ENCODE measurements at places on chromosomes 1 and 21.

- peak; percentile 87 for DNase-seq
These were observed 526 bp downstream of the TPR start for GRCh38 chr1:186374303-186375151.

- DNase-seq: no peak
These were observed 152.3 kb upstream of the SPAG17 start for GRCh38 chr1:118337346-118337745.

DNA sequence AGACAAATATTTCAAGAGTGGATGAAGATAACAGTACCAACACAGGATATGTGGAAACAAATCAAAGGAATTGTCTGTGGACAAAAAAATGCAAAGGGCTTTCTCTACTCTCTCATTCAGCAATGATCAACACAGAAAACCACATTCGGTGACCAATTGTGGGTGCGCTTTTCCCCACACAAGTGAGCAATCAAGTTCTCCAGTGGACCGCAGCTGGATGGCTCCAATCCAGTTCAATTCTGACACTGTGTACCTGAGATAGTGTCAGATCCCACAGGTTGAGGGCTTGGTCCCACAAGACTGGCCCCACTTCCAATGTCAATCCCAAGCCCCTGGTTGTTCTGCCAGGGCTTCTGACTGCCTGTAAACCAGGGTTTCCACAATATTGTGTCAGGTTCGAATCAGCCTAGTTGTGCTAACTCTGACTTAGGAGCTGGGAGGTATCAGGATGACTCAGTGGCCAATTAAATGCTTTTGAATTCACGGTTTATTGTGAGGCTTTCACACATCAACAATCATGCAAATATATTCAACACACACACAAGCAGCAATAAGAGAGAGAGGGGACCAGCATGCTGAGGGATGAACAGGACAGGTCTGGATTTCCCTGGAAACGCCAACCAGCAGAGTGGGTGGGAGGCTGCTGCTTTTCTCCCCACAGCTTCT, 87.0 kb upstream of the BTG3 start:
- no peak for DNase-seq

GRCh38 chr1:230330157-230330556, 96.0 kb downstream of the PGBD5 start:
- no peak for DNase-seq

DNA sequence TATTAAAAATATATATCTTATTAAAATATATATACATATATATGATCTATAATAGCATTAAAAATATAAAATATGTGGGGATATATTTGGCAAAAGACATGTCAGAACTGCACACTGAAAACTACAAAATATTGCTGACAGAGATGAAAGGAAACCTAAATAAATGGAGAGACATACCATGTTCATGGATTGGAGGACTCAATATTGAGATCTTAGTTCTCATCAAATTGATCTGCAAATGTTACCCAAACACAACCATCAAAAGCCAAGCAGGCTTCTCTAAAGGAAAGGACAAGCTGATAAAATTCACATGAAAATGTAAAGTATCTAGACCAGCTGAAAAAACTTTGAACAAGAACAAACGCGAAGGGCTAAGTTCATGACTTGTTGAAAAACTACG, 7.2 kb downstream of the NADK start:
- DNase-seq: no peak

DNA sequence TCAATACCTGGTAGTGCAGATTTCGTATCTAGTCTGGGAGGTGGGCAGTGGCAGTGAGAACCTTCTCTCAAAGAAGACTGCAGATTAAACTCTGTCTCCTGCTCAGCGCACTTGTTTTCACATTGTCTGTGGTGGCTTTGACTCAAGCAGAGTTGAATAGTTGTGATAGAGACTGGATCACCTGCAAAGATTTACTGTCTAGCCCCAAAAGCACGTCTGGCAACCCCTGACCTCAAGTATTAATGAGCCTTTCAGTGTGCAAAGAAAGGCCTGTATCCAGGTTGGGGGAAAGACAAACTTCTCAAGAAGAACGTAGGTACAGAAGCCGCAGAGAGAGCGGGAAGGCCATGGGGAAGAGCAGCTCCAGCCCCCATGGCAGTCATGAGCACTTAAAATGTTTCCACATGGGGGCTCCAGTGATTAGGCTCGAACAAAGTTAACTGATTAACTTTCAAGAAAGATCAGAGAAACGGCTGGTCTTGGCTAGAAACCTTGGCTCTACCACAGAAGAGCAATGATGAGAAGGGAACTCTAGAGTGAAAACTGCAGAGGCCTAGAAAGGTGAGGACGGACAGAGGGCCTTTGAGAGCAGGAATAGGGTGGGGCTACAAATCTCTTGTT, 15.2 kb downstream of the HENMT1 start:
- DNase-seq: no peak

DNA sequence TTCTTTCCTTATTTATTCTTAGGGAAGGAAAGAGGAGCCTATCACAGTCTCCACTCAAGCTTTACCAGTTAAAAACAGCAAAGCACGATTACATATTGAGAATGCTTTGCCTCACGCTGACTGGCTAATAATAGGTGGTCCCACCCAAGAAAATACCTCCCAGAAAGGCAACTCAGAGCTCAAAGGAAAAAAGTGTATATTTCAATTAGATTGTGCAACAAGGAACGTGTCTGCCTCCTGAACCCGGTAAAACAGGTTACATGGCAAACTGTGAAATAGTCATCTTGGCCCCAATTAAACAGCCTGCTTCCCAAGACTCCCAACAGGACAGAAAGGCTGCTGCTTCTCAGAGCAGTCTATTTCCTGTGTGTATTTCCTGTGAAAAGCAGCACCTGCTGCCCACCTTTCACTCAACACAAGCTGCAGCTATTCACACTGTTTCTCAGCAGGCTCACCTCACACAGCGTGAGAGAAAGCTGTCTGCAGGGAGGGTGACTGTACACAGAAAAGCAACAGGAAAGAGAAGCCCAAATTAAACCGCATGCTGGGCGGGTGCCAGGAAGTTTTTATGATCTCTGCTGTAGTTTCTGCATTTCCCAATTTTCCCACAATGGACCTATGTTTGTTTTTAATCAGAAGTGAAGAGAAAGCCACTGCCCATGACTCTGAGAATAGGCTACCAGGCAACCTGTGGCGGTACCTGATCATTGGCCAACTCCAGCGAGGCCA, 44.0 kb downstream of the URB1 start:
- no peak for DNase-seq

DNA sequence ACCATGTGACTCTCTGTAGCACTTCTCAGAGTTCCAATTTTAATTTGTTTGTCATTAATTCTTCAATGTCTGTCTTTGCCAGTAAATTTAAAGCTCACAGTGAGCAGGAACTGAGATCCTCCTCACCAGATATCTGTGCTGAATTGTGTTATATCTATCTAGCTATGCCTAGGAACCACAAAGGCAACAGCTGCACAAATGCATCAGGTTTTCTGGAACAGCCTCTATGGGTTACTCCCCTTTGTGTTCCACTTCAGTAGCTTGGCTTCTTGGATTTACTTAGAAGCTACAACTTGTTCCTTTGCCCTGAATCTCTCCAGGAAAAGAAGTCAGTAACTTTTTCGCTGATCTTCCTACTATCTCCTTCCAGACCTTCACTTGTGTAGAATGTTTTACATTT, 1237.8 kb upstream of the ADGRL4 start:
- DNase-seq: no peak

- no peak for DNase-seq
These were observed 24.9 kb downstream of the TMEM63A start for GRCh38 chr1:225857256-225857655.

GRCh38 chr1:60672449-60672848, 409.9 kb upstream of the NFIA start:
- no peak for DNase-seq

DNA sequence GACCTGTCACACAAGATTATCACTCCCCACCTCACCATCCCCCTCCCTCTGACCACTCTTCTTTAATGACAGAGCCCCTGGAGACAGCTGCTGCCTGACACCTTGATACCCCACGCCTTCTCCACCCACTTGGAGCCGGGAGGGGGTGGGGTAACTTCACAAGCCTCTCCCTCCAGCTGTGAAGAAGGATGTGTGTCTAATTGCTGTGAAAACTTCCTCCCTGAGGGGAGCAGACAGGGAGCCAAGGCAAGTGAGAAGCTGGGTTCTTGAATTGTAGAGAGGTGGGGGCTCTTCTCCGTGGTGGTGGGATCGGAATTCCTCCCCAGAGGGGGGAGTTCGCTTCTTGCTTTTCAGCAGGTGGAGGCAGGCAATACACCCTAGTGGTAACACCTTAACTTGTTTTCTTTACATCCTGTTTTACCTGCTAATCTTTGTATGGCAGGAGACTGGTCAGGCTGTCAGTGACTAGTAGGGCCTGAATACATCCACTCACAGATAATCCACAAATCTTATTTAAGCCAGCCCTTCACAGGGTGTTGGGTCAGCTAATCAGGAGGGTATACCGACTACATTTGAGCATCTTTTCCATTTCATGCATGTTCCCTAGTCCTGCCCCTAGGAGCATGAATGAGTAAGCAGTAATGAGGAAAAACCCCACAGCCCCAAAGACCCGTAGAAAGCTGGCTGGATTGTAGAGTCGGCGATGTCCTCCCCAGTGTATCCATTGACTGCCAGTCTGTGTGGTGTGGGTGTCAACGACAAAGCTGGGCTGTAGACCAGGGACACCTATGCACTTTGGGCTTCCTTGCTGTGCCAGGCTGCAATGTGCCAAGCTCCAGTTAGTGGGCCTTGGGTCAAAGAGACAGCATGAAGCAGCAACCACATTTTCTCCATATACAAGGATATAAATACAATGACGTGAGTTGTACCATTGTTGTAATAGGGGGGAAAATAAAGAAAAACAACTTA, 57.3 kb downstream of the NFASC start:
- no peak for DNase-seq

DNA sequence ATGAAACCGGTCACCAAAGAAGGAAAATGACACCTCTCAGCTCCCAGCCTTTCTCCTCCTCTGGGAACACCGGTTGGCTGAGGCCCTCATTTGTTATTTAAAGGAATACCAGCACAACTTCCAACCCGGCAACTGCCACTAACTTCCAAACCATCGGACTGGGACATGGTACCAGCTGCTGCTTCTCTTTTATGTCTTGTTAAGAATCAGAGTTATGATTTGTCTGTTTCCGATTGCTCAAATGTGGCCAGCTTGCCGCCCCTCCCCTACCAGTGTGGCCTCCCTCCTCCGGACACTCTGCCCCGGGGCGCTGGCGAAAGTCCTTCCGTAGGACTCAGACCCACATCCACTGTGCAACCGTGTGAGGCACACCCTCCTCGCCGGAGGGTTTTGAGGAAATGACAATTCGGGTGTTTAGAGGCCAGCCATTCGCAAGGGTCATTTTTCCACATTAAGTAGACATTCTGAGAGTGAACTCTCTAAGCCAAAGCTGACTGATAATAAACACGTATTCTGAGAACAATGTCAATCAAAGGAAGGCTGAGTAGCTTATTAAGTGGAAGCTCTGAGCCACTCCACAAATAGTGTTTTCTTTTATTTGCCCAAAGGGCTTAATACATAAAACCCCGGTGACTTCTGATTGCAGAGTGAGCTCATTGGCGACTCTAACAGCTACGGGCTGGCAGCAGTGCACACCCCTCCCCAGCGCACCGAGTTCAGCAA, 5.5 kb downstream of the RIPK4 start:
- no peak for DNase-seq

DNA sequence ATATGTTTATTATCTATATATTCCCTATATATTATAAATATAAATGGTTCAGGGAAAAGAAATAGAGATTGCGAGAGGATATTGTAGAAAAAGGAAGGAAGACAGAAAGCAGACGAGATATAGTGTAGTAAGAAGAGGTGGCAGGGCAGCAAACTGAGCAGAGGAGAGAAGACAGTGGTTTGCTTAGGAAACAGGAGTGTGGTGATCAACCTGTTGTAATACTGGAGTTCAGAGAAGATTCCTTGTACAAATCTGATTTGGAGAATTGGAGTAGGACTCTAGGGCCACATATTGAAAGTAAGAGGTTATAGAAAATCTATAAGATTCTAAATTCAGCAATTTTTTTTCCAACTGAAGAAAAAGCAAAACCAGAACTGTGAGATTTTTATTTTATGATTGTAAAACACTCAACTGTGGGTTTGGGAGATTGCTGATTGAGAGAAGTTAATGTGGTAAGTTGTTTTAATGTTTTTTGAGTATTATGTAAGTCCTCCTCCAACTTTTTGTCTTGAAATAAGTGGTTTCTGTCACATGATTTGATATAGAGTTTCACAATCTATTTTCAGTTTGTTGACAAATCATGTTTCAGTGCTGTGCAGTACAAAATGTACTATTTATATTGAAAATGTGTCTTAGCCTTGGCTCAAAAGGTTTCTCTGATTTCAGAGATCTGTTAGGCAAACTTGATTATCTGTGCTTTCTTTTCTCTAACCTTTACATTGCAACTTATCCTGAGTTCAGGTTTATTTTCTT, 9.6 kb upstream of the AMY2B start:
- peak; percentile 27 for DNase-seq

- DNase-seq: no peak
These were observed 61.9 kb downstream of the DNTTIP2 start for GRCh38 chr1:93816970-93817678.

DNA sequence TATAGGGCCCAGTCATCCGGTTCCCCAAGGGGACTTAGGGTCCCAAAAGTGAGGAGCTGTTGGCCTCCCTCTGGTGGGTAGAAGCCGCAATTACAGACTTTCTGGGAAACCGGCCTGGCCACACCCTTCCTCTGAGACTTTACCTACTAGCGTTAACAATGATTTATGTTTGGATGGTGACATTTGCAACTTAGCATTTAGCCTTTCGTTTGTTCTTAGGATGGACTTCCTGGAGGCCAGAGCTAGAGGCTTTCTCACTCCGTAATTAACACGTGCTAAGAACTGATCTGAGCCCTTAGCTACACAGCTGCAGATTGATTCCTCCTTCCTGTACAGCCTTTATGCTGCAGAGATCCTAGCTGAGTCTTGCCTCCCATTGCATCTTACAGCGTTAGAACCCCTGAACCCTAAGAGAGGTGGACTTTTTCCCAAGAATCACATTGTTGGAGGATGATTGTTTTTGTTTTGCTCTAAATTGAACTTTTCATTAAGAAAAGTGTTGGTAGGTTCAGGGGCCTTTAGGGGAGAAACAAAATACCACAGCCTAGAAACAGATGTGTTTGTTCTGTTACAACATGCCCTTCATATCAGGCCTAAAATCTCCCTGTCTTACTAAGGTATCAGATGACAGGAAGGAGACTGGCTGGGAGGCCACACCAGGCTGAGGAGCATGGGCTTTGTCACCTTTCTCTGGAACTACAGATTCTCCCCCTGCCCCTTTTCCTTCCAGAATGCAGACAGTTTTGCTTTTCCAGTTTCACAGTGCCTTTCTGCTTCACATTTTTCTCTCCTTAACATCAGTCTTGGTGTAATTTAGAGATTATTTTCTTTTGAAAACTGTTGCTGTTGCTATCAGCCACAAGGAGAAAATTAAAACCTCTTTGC, 1.9 kb downstream of the S100A11 start:
- DNase-seq: peak; percentile 77

GRCh38 chr1:17790383-17791054, 35.4 kb downstream of the ACTL8 start:
- peak; percentile 30 for DNase-seq
